ENCODE measurements at places on chromosomes 3 and 15.

DNA sequence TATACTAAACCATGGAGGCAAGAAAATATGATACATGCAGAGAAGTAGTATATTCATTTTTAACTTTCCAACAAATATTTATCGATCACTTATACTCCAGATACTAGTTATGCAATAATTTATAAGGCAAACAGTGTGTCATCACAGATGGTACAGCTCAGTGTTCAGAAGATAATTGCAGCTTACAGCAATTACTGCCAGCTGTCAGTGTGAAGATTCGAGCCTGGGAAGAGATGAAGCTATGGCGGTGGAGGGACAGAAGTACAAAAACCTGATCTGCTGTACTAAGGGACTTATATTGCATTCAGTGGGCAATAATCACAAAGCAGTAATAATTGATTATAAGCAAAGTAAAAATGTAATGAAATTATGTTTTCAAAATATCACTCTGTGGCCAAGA, 170.6 kb upstream of the EPHA3 start:
- peak; percentile 31 for DNase-seq

DNA sequence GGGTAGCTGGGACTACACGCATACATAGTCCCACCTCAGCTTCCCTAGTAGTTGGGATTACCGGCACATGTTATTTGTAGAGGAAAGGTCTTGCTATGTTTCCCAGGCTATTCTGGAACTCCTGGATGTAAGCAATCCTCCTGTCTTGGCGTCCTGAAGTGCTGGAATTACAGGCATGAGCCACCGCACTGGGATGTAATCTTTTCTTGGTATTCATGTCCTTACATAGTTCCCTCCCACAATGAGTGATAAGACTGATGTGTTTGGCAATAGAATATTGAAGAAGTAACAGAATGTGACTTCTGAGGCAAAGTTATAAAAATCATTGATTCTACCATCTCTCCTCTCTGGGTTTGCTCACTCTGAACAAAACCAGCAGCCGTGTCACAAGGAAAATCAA, 22.7 kb upstream of the ALCAM start:
- DNase-seq = no peak

- no peak for DNase-seq
These were observed 3.5 kb downstream of the SLC28A1 start for GRCh38 chr15:84887938-84888337.

DNA sequence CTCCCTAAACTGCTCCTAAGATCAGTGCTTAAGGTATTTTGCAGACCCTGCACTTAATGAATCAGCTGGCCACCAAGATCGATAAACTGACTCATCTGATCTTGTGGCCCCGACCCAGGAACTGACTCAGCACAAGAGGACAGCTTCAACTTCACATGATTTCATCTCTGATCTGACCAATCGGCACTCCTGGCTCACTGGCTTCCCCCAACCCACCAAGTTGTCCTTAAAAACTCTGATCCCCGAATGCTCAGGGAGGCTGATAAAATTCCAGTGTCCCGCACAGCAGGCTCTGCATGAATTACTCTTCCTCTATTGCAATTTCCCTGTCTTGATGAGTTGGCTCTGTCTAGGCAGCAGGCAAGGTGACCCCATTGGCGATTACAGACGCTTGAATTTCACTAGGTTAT, 13.5 kb downstream of the HTR3E start:
- DNase-seq = no peak

- no peak for DNase-seq
These were observed 37.7 kb upstream of the RAB6B start for GRCh38 chr3:133933097-133934024.

GRCh38 chr15:80785335-80785734, 6.2 kb downstream of the CEMIP start:
- DNase-seq = no peak

DNA sequence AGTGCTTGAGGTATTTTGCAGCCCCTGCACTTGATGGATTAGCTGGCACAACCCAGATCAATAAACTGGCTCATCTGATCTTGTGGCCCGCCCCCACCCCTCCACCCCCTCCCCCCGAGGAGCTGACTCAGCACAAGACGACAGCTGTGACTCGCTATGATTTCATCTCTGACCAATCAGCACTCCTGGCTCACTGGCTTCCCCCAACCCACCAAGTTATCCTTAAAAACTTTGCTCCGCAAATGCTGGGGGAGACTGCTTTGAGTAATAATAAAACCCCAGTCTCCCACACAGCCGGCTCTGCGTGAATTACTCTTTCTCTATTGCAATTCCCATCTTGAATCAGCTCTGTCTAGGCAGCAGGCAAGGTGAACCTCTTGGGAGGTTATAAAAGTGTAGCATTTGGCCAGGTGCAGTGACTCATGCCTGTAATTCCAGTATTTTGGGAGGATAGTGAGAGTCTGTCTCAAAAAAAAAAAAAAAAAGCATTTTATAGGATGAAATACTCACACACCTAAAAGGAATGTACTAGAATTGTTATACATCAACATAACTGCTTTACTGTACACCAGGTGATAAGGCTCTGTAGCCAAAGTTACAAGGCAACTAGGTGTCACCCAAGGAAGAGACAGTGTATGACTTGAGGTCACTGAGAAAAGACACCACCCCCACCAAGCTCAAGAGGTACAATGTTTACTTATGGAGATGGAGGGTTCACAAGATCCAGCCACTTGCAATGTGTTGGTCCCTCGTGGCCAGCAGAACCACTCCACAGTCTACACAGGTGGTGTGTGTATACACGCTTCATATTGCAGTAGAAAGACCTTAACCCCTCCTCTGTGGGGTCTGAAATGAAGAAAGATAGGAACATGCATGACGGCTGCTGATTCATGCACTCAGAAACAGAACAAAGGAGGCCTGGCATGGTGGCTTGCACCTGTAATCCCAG, 8.6 kb downstream of the ZNF445 start:
- DNase-seq = no peak

GRCh38 chr15:98738689-98739401, 90.5 kb downstream of the IGF1R start:
- no peak for DNase-seq

DNA sequence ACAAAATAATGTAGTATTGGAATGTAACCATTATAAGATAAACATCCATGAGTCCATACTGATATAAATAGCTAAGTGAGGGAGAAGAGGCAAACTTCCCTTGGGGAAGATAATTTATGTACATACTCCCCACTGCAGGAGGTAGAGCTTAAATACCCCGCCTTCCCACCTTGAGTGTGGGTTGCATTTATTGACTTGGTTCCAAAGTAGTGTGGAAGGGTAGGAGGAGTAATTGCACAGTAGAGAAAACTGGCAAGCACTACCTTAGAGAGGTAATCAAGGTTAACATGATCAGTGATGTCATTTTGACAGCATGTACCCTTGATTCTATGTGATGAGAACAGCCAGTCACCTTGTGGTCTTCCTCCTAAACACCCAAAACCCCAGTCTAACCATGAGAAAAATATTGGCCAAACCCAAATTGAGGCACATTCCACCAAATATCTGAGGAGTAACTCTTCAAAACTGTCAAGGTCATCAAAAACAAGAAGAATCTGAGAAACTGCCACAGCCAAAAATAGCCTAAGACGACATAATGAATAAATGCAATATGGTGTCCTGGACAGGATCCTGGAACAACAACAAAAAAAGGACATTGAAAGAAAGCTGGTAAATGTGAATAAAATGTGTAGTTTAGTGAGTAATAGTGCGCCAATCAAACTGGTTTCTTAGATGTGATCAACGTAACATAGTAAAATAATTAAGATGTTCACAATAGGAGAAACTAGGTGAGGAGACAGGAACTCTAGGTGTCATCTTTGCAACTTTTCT, 774 bp upstream of the CNOT10 start:
- no peak for DNase-seq

DNA sequence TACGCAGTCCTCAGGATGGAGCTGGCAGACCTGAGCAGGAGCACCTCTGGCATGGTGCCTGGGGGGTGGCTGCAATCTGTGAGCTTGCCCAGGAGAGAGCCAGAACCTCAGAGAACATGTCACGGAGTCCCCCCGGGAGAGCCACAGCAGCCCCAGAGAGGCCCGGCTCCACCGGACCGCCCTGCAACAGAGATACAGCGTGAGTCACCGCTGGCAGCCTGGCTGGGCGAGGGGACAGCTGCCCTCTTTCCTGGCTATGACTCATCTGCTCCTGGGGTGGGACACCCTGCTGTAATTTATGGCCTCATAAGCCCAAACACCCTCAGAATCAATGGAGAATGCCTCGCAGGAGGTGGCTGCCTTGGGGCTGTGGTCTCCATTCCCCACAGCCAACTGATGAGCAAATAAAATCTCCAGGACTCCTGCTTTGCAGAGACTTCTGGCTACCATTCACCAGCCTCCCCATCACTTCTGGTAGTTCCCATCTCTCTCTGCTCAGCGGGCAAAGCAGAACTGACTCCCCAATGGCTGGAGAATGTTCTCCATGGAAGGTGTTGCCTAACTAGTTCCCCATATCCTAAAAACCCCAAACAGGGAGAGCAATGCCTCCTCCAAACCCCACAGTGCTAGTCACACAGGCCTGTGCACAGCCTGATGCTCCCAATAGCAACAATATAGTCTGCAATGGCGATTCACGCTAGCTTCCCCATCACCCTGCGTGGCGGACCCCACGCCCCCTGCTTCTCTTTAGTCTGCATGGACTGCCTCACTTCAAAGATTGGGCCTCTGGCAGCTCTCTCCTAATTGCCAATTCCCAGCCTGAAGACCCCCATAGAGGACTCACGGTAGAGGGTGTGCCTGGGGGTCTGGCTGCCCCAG, 21.6 kb downstream of the ACSBG1 start:
- DNase-seq = no peak

DNA sequence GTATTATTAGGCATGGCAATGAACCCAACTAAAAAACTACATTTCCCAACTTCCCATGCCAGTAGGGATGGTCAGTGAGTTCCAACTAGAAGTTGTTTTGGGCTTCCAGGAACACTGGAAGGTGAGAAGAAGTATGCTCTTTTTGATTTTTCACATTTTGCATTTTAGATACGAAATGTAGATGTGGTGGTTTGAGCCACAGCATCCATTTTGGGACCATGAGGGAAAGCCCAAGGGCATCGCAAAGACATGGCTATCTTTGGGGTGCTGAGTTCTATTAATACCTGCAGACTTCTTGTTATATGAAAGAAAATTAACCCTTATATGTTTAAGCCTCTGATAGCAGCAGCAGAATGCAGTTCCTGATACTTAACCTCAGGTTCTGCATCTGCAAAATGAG, 62.9 kb downstream of the PTPRG start:
- no peak for DNase-seq

DNA sequence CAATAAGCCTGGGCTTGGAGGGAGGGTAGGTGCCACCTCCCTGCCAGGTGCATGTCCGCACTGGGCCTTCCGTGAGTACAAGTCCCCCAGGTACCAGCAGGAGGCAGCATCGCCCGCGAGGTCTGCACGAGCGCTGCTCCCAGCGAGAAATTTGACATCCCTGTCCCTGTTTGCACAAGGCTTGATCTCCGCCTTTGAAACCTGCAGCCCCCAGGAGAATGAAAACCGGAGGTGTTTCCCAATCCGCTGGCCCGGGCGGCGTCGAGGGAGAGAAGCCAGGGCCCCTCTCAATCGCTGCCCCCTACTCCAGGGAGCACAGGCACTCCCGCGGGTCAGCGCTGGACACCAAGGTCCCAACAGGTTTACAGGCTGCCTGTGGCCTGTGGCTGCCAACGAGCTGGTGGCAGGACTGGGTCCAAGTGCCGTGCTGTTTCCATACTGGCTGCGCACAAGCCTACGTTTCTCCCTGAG, 961 bp downstream of the HAPLN3 start:
- DNase-seq = peak; percentile 37

DNA sequence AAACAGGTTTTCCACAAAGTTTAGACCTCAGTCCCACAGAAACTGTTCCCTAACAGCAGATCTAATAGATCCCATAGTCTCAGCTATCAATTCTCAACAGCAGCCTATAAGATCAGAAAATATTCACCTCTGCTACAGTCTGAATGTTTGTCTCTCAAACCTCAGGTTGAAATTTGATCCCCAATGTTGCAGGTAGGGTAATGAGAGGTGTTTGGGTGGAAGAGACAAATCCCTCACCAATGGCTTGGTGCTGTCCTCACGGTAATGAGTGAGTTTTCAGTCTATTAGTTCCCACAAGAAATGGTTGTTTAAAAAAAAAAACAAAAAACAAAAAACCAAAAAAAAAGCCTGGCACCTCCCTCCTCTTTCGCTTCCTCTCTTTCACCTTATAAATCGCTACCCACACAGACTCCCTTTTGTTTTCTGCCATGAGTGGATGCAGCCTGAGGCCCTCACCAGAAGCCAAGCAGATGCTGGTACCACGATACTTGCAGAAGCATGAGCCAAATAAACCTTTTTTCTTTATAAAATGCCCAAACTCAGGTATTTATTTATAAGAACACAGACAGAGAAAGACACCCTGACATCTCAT, 14.2 kb downstream of the ZNF280D start:
- DNase-seq = no peak

Data from NCI-H1105 treated with DMSO at 0.1 percent for 48 hours (cell line).